ENCODE measurements at places on chromosomes 2 and 18.

- H3K36me3 ChIP-seq, result no peaks in the 10 kb centered on the region
- H3K27me3 ChIP-seq, result no peaks in the 10 kb centered on the region
- no peak for DNase-seq
- no peaks in the 10 kb centered on the region for H3K4me1 ChIP-seq
- H3K4me3 ChIP-seq, result no peak overlapping the region
These were observed 1004.5 kb downstream of the SOCS6 start for GRCh38 chr18:71293322-71293721.

- H3K36me3 ChIP-seq, result no peaks in the 10 kb centered on the region
- H3K27ac ChIP-seq, result no peak overlapping the region
- H3K27me3 ChIP-seq, result no peaks in the 10 kb centered on the region
- peak; percentile 31 for DNase-seq
- no peak overlapping the region for H3K4me3 ChIP-seq
These were observed 11.3 kb upstream of the SH3BP4 start for GRCh38 chr2:234940527-234940926.

GRCh38 chr2:200357845-200358244, 51.4 kb downstream of the SPATS2L start:
- DNase-seq, result no peak
- no peak overlapping the region for H3K27ac ChIP-seq
- peaks cover 31% of the 10 kb centered on the region for H3K4me1 ChIP-seq
- no peak overlapping the region for H3K4me3 ChIP-seq
- H3K36me3 ChIP-seq, result no peaks in the 10 kb centered on the region

- no peaks in the 10 kb centered on the region for H3K4me1 ChIP-seq
- H3K27me3 ChIP-seq, result no peaks in the 10 kb centered on the region
- no peak overlapping the region for H3K4me3 ChIP-seq
- H3K27ac ChIP-seq, result no peak overlapping the region
- no peak for DNase-seq
These were observed 22.0 kb downstream of the DOCK10 start for GRCh38 chr2:225020168-225020849.

DNA sequence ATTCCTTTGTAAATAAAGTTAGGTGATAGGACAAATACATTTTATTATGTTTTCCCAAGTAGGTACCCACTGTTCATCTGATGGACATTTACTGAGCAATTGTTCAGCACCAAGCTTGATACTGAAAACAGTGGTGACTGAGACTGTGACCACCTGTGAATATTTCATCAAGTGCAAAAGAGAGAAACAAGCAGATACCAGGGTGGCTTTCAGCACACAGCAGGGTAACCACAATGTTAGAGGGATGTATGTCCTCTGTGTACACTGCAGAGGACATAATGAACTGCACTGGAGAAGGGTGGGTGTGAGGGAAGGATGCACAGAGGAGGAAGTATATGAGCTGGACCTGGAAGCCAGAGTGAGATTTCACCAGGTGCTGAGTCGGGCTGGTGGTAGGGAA, 411.8 kb downstream of the RAD51AP2 start:
- H3K4me1 ChIP-seq, result no peaks in the 10 kb centered on the region
- H3K27me3 ChIP-seq, result no peaks in the 10 kb centered on the region
- H3K27ac ChIP-seq, result no peak overlapping the region

GRCh38 chr2:232586943-232587505, 36.5 kb downstream of the EIF4E2 start:
- no peaks in the 10 kb centered on the region for H3K27me3 ChIP-seq
- H3K36me3 ChIP-seq, result peaks cover 23% of the 10 kb centered on the region
- H3K27ac ChIP-seq, result no peak overlapping the region
- H3K4me3 ChIP-seq, result no peak overlapping the region
- peaks cover 17% of the 10 kb centered on the region for H3K4me1 ChIP-seq
- DNase-seq, result no peak

DNA sequence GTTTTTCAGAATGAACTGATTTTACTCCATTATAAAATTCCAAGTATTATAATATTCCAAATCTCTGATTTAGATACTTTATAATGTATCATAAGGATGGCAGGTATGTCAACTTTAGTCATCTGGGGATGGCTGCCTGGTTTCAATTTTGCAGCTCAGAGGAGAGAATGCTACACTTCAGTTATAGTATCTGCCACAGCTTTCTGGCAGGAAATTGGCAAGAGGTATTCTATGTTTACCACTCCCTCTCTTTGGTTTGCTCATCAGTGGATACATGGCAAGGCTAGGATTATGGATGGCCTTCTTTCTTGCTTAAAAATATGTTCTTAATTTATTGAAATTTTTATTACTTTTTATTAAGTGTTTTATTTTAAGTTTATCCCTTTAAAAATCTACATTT, 67.0 kb upstream of the TNFRSF11A start:
- H3K4me1 ChIP-seq, result no peaks in the 10 kb centered on the region
- H3K4me3 ChIP-seq, result no peak overlapping the region
- H3K27ac ChIP-seq, result no peak overlapping the region
- peaks cover 40% of the 10 kb centered on the region for H3K36me3 ChIP-seq
- no peak for DNase-seq
- no peaks in the 10 kb centered on the region for H3K27me3 ChIP-seq

DNA sequence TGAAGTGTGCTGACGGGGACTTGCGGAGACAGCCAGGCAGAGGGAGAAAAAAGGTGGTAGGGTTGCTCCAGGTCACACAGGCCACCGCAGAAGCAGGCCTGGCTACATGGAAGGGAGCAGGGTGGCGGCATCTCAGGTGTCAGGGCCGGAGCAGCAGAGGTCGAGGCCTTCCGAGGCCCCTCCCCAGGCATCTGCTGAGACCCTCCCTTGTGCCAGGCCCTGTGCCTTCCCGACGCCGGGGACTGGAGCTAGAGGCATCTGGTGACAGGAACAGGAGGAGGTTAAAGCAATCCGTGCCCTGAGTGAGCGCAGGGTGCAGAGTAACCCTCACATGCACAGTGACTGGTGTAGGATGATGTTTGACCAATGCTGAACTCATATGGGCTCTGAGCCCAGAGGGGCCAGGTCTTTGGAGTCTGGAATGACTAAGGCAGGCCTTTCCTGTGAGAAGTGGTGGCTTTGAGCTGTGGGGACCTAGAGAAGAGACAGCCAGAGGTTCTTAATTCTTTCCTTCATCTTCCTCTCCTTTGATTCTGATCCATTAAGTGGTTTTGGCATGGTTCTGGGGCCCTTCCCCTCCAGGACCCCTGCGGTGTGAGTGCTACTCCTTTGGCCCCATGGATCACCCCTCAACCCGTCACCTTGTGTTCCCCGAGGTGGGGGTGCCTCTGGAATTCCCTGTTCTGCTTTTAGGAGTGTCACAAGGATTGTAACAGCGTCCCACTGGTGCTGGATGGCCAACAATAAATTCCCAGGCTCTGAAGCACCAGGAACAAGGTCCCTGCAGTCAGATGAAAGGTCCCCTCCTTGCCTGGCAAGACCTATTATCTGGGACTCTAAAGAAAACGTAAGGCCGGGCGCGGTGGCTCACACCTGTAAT, 72.1 kb downstream of the KLHL29 start:
- no peaks in the 10 kb centered on the region for H3K27me3 ChIP-seq
- no peak for DNase-seq
- no peaks in the 10 kb centered on the region for H3K36me3 ChIP-seq
- peaks cover 49% of the 10 kb centered on the region for H3K4me1 ChIP-seq

- DNase-seq, result no peak
- no peaks in the 10 kb centered on the region for H3K27me3 ChIP-seq
- no peaks in the 10 kb centered on the region for H3K36me3 ChIP-seq
- H3K4me3 ChIP-seq, result no peak overlapping the region
- H3K27ac ChIP-seq, result peak overlapping the region; percentile 86
These were observed 4.4 kb downstream of the DNMT3A start for GRCh38 chr2:25337276-25337675.

DNA sequence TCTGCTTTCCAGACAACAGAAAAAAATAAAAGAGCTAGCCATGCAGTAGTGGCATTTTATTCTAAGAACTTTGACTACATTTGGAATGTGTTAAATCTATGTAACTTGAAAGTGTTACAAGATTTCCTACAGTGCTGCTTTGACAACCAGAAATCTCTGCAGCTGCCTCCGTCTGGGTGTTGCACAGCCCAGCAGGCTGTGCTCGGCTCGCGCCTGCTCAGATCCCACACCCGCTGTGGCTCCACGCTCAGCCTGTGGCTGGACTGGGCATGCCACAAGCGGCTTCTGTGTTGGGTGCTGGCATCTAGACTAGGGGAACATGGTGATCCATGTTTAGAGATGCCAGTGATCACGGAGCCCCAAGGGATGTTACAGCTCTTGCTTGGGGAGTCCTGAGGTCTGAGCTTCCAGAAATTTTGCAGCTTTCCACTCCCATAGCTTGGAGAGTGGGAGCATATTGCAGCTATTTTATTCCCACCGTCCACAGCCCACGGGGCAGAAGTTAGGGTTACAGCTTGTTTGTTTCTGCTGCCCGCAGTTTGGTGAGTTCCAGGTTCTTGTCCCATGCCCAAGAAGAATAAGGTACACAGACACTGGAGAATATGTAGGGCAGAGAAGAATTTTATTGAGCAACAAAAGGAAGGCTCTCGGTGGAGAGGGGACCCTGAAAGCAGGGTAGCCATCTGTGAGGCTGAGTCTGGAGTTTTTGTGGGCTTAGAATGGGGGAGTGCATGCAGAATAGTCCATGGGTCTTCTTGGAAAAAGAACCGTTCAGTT, 44.1 kb downstream of the FAM171B start:
- no peaks in the 10 kb centered on the region for H3K36me3 ChIP-seq
- H3K27me3 ChIP-seq, result no peaks in the 10 kb centered on the region
- no peak overlapping the region for H3K27ac ChIP-seq
- no peak for DNase-seq
- no peaks in the 10 kb centered on the region for H3K4me1 ChIP-seq
- H3K4me3 ChIP-seq, result no peak overlapping the region

DNA sequence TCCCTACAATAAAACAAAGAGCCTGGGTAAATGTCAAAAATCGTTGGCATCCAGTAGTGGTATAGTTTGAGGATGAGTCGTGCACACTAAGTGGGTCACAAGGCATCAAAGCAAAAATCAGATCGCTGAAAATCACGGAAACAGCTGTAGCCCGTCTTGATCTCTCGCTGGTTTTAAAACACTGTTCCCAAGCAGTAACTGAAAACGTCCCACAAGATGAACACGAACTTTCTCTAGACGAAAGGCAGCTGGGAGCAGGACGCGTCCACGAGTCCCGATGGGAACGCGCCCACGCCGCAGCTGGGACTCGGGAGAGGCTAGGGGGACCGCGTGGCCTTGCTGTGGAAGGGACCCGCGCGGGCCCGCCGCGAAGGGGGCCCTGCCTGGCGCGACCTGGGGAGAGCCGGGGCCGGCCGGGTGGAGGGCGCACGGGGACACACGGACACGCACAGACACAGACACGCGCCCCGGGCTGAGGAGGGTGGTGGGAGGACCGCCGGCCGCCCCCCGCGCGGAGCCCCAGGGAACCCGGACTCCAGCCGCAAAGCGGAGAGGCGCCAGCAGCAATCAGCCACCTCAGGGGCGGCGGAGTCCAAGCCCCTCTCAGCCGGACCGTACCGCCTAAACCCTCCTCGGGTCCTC, 651 bp downstream of the STK17B start:
- H3K36me3 ChIP-seq, result no peaks in the 10 kb centered on the region
- peak overlapping the region; percentile 94 for H3K4me3 ChIP-seq
- H3K27me3 ChIP-seq, result no peaks in the 10 kb centered on the region
- DNase-seq, result no peak
- H3K4me1 ChIP-seq, result peaks cover 11% of the 10 kb centered on the region
- peak overlapping the region; percentile 77 for H3K27ac ChIP-seq

- H3K27me3 ChIP-seq, result no peaks in the 10 kb centered on the region
- H3K4me1 ChIP-seq, result no peaks in the 10 kb centered on the region
- DNase-seq, result no peak
These were observed 12.1 kb upstream of the GAL3ST2 start for GRCh38 chr2:241764275-241765241.

GRCh38 chr2:225004597-225004996, 37.7 kb downstream of the DOCK10 start:
- H3K36me3 ChIP-seq, result no peaks in the 10 kb centered on the region
- DNase-seq, result no peak
- H3K4me3 ChIP-seq, result no peak overlapping the region
- H3K27ac ChIP-seq, result no peak overlapping the region

DNA sequence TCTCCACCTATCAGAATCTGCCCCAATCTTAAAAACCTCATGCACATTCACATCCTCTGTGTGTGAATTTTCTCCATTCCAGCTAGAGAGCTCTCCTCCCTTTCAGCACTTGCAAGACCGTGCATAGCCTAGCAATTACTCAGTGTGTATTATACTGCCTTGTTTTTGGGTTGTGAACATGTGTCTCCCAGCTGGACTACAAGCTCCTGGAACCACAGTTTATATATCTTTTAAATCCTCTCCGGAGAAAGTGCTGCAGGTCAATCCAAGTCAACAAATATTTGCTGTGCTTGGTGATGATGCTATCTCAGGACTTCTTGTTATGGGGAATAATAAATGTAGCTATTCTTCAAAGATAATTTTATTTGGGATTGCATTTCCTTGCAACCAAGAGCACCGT, 58.2 kb upstream of the MEX3C start:
- no peak overlapping the region for H3K4me3 ChIP-seq
- no peaks in the 10 kb centered on the region for H3K36me3 ChIP-seq
- no peaks in the 10 kb centered on the region for H3K27me3 ChIP-seq

DNA sequence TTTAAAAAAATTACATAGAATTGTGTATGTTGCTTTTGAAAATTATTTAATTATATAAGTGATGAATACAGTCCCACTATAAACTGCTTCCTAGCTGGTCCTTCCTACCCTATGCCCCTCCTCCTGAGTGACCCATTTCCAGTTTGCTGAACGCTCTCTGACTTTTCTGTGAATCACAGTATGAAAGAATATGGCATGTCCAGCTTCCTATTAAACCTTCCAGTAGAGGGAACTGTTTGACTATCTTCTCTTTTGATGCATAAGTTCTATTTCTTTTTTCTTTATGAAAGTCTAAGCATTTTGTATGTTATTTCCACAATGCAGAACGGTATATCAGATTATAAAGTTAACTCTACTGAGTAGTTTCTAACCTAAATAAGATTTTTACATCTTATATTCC, 41.3 kb downstream of the PSMG2 start:
- H3K27me3 ChIP-seq, result no peaks in the 10 kb centered on the region
- H3K36me3 ChIP-seq, result no peaks in the 10 kb centered on the region
- no peaks in the 10 kb centered on the region for H3K4me1 ChIP-seq
- no peak for DNase-seq
- no peak overlapping the region for H3K27ac ChIP-seq
- no peak overlapping the region for H3K4me3 ChIP-seq

GRCh38 chr2:55014962-55015939, 35.0 kb downstream of the RTN4 start:
- no peak overlapping the region for H3K4me3 ChIP-seq
- no peak overlapping the region for H3K27ac ChIP-seq
- peaks cover 78% of the 10 kb centered on the region for H3K4me1 ChIP-seq
- H3K27me3 ChIP-seq, result no peaks in the 10 kb centered on the region
- no peaks in the 10 kb centered on the region for H3K36me3 ChIP-seq
- DNase-seq, result no peak

DNA sequence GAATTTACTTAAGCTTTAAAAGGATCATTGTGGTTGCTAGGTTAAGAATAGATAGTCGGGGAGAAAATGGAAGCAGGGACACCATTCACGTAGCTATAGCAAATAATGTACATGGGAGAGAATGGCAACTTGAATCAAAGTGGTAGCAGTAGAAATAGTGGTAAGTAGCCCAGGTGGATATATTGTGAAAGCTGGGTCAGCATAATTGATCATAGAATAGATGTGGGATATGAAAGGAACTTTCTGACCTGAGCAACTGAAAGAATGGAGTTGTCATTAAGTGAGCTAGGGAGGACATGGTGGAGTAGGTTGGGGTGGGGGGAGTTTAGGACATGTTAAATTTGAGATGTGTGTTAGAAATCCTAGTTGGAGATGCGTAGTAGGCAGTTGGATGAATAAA, 2.2 kb downstream of the SGO2 start:
- H3K4me3 ChIP-seq, result no peak overlapping the region
- H3K27ac ChIP-seq, result no peak overlapping the region

GRCh38 chr2:96520697-96521096, 15.5 kb upstream of the NEURL3 start:
- H3K27me3 ChIP-seq, result no peaks in the 10 kb centered on the region
- no peak for DNase-seq
- H3K36me3 ChIP-seq, result no peaks in the 10 kb centered on the region
- no peak overlapping the region for H3K4me3 ChIP-seq
